ENCODE measurements at places on chromosomes 16 and 17.

- no peak for DNase-seq
Measured at GRCh38 chr16:68636064-68636560, 9.0 kb upstream of the CDH3 start.

DNA sequence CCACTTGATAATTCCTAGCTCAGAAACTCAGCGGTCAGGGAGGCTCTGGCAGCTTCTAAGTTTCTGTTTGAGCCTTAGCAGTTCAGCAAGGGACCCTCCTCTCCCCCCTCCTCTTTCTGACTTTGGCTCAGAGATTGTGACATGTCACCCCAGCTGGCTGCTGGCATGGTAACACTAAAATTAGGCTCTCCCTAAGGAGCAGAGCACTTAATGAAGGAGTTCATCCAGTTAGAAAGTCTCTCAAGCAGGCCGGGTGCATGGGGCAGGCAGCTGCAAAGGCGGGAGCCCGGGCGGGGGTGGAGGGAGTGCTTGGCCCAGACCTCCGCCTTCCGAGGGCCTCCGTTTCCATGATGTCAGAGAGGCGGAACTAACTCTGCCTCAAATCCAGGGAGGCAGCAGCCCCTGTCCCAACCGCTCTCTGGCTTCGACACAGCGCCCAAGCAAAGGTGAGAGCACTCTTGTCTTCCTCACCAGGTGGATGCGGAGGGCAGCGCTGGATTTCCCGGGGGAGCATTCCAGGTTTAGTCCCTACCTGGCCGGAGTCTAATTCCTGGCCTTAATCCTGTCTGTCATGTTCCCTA, 128.0 kb upstream of the PLCG2 start:
- DNase-seq, result peak; percentile 86

- DNase-seq, result no peak
Measured at GRCh38 chr17:32103476-32104113, 38.7 kb upstream of the RHOT1 start.

DNA sequence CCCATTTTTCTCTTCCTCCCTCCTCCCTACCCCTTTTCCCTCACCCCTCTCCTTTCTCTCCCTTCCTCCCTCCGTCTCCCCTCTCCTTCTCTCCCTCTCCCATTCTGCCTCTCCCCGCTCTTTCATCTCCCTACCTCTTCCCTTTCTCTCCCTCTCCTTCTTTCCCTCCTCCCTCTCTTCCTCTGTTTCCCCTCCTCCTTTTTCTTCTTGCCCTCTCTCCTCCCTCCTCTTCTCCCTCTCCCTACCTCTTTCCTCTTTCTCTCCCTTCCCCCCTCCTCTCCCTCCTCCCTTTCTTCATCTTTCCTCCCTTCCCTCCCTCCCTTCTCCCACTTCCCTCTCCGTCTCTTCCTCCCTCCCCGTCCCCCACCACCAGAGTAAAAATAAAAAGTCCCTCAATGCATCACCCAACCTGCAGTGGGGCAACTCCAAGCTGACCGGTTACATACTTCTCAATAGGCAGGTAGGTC, 10.4 kb downstream of the CHD9NB start:
- DNase-seq, result no peak

DNA sequence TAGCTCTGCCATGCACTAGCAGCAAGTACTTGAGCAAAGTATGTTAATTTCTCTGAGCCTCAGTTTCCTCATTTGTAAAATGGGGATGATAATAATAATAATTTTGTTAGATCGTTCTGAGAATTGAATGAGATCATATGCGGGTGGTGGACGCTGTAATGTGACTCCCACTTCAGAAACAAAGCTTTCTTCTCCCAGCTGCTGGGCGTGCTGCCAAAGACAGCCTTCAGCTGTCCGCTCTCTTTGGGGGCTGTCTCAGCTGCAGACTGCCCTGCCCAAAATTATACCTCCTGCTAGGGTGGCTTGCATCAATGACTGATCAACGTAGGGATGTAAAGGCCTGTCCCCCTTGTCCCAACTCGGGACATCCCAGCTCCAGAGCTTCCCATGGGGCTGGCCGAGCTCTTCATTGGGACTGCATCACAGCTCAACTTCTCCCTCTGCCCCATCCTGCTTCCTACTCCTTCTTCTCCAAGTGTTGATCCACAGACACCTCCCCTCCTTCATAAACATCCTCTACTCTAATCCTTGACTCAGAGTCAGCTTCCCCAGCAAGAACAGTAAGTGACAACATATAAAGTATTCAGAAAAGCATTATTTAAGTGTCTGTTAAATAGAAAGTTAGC, 30.7 kb upstream of the CDH5 start:
- peak; percentile 46 for DNase-seq

DNA sequence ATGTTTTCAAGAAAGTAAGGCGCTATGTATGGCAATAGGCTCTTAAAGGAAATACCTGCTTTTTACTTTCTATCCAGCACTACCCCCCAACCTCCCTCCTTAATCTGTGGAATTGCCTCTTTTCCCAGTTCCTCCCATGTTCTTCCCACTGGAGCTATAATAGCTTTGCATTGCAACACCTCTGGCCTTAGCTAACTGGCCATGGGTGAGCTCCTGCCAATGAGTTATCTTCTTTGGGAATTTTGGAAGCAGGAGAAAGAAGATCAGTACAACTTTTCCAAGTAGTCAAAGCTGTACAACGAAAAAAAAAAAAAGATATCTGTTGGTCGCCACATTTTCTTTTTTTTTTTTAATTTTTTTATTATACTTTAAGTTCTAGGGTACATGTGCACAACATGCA, 398.0 kb downstream of the NPIPA8 start:
- no peak for DNase-seq

DNA sequence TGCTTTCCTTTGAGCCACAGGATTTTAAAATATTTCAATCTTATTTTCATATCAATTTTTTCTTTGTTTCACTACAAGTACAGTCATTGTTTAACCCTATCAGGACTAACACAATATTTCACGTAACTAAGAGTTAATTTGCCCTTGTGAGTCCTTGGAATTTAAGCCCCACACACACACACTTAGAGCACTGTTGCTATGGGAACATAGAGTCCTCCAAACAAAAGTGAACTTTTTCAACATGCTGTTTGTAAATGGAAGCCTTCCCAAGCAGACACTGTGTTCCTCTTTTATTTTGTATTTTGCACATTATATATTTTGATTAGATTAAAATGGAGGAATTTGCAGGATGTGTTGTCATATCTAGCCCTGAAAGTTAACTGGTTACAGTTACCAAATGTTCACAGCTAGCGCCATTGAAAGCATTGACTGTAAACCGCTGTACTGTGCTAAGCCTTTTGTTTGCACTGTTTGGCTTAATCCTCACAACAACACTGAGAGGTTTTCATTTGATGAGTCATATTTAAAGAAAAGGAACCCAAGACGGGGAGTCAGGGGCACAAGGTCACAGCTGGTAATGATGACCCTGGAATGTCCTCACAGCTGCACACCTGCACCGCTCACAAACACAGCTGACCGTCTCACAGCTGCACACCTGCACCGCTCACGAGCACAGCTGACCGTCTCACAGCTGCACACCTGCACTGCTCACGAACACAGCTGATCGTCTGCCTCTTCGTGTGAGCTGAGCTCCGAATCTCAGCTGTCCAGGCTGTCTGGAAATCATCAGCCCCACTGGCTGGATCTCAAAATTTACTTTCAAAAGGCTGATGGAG, 6.3 kb downstream of the HSBP1 start:
- DNase-seq, result peak; percentile 72

GRCh38 chr16:70685938-70686375, at the start of gene MTSS2:
MTSS2 (minus strand) TSS chr16:70686053; CDS start chr16:70685791, 262 bp downstream.
- peak; percentile 91 for DNase-seq

- DNase-seq, result no peak
Measured at GRCh38 chr16:67184453-67184994, 761 bp upstream of the MATCAP1 start.

- no peak for DNase-seq
Measured at GRCh38 chr17:4332296-4332970, 34.0 kb downstream of the UBE2G1 start.

- no peak for DNase-seq
Measured at GRCh38 chr17:2705263-2705662, 6.3 kb downstream of the CLUH start.

DNA sequence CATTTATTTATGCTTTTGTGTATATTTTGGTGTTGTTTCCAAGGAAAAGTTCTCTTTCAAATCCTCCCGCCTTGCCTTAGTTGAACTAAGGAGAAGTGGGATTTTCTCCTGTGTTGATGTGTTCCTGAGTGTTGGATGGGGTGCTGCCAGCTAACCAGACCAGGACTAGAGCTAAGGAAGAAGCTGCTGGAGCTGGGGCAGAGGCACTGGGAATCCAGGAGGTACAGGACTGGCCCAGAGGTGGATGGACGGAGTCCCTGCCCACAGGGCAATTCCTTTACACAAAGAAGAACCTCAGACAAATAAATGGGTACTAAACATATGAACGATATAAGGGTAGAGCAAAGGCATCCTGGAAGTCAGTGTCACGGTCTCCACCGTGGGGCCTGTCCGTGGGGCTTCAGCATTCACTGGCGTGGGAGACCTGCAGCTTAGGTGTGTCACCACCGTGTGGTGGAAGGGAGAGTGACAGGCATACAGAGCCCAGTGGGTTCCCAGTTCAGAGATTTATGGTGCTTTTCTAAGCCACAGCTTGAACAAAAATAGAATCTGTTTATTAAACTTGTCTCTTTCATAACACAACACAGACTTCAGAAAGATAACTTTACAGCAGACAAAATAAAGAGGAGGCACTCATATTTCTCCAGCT, 270.7 kb downstream of the NTN1 start:
- peak; percentile 20 for DNase-seq

GRCh38 chr17:64420143-64420670, 28.7 kb upstream of the MILR1 start:
- peak; percentile 88 for DNase-seq

DNA sequence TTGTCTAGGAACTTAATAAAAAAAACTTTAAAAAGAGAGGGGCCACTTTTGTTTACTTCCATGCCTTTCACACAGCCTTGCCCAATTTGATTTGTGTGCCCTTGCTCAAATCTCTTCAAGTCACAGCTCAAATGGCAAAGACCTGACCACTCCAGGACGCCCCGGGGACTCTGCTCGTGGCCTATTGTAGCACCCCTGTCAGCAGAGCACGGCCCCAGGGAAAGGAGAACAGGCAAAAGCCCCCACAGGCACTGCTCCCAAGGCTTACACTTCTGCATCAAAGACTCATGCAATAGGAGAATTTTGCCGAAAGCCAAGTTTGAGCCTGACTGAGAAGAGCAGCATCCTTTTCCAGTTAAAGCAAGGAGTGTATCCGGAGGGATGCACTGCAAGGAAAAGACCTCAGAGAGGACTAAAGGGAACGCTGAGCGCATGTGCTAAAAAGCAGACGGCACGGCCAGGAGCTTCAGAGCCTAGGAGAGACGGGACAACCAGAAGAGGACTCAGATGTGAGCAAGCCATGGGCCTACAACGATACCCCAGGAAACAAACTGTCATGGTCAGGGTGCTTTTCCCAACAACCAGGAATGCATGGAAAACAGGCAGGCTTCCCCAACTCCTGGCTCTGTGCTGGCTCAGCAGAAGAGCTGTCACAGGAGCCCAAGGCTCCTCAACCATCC, 8.2 kb downstream of the CREBBP start:
- DNase-seq, result no peak

- peak; percentile 62 for DNase-seq
Measured at GRCh38 chr16:29806641-29807425, 504 bp downstream of the MAZ start.

GRCh38 chr16:85514598-85515318, 98.4 kb upstream of the GSE1 start:
- no peak for DNase-seq

DNA sequence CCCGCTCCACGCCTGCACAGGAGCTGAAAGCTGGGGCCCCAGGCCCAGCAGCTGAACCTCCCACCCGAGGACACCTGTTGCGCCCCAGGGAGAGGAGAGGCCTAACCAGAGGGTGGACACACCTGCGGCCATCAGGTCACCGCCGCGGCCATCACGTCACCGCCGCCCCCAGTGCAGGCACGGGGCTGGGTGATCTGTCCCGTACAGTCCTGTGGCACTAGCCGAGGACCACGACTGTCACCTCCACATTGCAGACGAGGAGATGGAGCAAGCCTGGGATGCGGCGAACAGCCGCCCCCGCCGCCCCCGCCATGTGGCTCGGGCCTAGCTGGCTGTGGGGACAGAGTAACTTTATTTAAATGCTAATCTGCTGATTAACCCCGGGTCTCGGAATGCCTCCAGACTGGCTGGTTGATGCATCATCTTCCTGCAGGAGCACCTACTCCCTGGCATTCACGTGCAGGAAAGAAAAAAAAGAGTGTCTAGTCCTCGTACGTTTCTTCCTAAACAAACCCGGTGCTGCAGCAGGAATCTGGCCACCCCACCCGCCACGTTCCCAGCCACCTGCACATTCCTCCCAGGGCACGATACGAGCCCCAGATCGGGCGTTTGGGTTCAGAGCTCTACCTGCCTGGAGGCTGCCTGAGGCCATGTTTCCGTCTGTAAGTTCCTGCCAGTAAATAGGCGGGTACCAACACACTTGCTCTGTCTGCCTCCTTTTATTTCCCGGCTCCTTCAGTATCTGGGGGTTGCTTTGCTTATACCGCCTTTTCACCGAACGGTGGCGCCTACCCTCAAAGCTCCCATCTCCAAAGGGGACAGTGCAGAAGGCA, 29.9 kb downstream of the PIEZO1 start:
- DNase-seq, result peak; percentile 25

DNA sequence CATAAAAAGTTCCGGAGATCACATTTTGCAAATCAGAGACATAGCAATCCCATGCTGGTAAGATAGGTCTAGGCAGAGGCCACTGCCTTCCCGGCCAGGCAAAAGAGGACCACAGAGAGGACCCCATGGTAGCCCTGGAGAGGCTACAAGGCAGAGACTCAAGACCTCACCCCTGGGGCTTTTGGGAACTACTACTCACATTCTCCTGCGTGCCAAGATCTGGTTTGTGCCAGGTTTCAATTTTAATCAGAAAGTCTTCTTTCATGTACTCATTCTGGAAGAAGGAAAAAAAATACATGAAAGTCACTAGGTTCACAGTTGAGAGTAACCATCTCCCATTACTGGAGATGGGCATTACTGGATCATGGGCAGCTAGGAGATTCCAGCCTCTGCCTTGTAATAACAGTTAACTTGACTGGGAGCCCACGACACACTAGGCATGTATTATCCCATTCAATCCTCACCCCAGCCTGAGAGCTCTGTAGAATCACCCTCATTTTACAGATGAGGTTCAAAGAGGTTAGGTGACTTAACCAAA, 21.2 kb downstream of the PITPNA start:
- no peak for DNase-seq

DNA sequence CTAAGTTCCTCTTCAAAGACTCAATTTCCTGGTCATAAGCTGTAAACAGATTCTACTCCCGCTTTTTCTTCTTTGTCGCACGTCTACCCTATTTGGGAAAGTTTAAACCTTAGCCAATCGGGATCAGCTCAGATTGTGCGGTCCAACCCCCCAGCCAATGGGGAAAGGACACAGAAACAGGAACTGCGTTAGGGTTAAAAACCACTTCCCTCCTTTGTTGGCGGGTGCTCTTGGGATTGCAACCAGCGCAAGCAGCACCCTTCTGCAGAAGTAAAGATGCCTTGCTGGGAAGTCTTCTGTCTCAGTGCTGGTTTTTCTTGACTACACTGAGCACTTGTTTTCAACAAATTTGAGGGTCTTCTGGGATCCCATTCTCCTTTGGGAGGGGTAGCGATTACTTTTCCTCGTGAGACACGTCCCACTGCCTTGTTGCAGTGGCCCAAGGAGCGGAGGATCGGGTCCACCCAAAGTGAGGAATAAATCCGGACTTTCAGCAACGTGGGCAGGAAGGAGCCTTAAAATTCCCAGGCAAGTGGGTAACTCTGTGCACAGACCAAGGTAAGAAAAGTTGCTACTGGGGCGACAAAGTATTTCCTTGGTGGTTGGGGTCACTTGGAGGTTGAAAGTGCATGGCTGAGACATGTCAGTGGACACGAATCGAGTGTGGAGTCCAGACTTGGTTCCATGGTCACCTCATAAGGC, 1.0 kb upstream of the YPEL3 start:
- no peak for DNase-seq

- DNase-seq, result no peak
Measured at GRCh38 chr16:48969611-48970010, 312.0 kb downstream of the CBLN1 start.

Data from cardiac muscle cell (in vitro differentiated cells and primary cell).